ENCODE measurements at places on chromosomes 5 and 9. TPM values are rescaled to one million over a fixed set of nuclear protein-coding genes. Genes with fewer than 3 reads are reported as not detected.

DNA sequence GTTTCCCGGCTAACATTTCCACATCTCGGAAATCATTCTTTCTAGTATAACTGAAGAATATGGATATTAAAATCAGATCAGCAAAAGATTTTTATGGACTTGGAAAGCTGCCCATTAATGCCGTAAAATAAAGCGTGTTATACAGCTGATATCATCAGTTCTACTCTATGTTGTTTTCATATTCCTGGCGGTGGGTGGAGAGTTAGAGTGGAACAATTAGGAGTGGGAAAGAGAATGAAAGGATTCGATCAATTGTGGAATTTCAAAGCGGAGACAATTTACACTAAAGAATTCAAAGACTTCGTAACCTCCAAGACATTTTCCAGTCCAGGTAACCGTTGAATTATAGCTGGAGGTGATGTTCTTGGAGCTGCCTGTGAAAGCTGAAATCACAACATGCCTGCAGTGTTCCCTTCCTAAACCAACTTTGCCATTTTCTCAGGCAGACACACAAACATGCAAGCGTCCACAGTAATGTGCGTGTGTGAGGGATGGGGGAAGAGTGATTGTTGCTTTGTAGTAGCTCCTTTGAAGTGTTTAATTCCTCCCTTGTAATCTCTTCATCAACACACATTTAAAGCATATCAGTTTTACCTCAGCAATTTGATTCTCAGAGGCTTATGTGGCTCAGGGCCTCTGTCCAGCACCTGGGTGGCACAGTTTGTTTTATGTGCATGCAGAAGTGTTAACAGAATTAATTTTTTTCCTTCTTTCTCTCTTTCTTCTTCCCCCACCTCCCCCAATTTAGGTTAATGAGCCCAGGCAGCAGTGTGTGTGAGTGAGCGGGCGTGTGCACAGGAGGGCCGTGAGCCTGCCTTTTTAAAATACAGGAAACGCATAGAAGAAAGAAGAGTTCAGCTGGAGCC is 544.1 kb downstream of the RAB3C start:
- H3K27me3 ChIP-seq, result no peaks in the 10 kb centered on the region
- no peak overlapping the region for H3K4me3 ChIP-seq
- no peak for DNase-seq
- no peak overlapping the region for H3K27ac ChIP-seq
- peaks cover 13% of the 10 kb centered on the region for H3K4me1 ChIP-seq
- H3K36me3 ChIP-seq, result peaks cover 5% of the 10 kb centered on the region

DNA sequence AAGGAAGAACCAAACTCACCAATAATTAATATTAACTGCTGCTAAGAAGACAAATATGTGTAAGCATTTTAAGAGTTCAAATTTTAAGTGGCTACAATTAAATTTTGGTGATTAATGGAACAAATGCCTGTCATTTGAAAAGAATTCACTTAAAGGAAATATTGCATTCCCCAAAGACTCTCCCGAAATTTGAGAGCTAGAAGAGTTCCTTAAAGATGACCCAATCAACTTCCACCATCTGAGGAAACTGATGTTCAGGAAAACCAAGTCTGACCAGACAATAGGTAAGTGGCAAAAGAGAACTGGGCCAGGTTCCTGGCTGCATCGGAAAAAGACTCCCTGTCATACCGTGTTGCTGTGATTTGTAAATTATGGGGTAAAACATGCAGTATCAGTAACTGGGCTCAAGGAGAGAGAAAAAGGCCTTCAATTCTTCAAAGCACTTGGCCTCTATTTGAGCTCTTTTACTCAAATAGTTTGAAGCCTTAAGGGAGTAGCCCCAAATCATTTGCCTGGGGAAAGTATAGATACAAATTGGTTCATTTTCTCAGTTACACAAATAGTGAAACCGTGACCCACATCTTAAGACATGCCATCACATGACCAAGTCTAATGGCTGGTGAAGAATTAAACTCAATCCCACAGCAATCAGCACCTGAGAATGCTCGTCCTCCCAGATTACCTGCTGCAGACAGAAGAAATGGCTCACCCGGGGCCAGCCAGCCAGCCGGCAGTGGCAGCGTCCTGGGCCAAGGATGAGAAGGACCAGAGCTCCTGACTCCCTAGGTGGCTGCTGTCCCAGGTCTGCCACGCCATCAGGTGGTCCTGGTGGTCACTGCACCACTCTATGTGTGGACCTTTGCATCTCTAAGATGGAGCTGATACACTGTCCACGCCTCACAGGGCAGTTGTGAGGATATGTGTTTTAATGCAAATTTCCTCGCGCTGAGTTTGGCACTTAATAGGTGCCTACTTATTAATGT is 162.9 kb downstream of the TTLL11 start:
- H3K4me3 ChIP-seq, result no peak overlapping the region
- H3K27me3 ChIP-seq, result peaks cover 2% of the 10 kb centered on the region
- H3K36me3 ChIP-seq, result no peaks in the 10 kb centered on the region
- H3K27ac ChIP-seq, result no peak overlapping the region

GRCh38 chr9:5840788-5841187 is 7.9 kb upstream of the ERMP1 start:
- peaks cover 24% of the 10 kb centered on the region for H3K36me3 ChIP-seq
- peaks cover 73% of the 10 kb centered on the region for H3K4me1 ChIP-seq
- no peaks in the 10 kb centered on the region for H3K27me3 ChIP-seq
- no peak overlapping the region for H3K27ac ChIP-seq

GRCh38 chr5:157447201-157447637 is 12.8 kb upstream of the NIPAL4 start:
- no peaks in the 10 kb centered on the region for H3K36me3 ChIP-seq
- no peak overlapping the region for H3K27ac ChIP-seq
- no peaks in the 10 kb centered on the region for H3K4me1 ChIP-seq
- H3K4me3 ChIP-seq, result no peak overlapping the region

- peaks cover 15% of the 10 kb centered on the region for H3K4me1 ChIP-seq
- no peak overlapping the region for H3K27ac ChIP-seq
- H3K4me3 ChIP-seq, result no peak overlapping the region
- DNase-seq, result no peak
- peaks cover 40% of the 10 kb centered on the region for H3K27me3 ChIP-seq
Measured at GRCh38 chr9:130147910-130148309, 24.3 kb upstream of the NCS1 start.

DNA sequence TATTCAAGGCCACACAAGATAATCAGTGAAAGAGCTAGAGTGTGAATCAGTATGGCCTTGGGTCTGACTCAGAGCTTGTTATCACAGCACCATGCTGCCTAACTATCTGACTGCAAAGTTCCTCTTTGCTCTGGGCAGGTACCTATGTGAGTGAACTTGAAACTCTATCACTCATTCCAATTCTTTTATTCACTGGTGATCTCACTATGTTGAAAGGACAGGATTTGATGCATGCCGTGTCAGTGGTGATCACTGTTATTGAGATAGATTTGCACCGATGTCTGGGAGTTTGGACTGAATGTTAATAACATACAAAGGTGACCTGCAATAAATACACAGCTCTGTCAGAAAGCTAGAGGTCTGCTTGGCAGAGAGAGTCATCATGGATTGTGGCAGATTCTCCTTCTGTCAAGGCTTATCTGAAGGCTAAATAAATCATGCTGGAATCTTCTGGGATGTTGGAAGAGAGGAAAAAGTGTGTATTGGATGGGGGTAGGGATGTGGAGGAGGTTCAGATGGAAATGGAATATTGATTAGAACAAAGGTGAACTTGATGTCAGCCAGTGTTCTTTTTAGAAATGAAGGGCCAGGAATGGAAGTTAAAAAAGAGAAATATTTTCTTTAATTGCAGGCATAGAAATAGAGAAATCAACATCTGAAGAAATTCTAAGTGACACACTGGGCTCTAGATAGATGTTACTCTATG is 91.8 kb upstream of the TNC start:
- H3K4me1 ChIP-seq, result peaks cover 54% of the 10 kb centered on the region
- H3K27ac ChIP-seq, result no peak overlapping the region
- no peak overlapping the region for H3K4me3 ChIP-seq
- no peaks in the 10 kb centered on the region for H3K36me3 ChIP-seq
- peak; percentile 45 for DNase-seq

The CIZ1 gene
- total RNA-seq, result 140 TPM

The ROPN1L gene
- 1.1 TPM for total RNA-seq

All from activated CD8-positive, alpha-beta memory T cell treated with anti-CD3 and anti-CD28 coated beads, Interleukin-2, amount 10 ng/mL, durations not matched to agents 7 days and 5 days (primary cell).